ENCODE measurements at places on chromosomes 4 and X.

GRCh38 chr4:148004228-148004857 is 272.5 kb downstream of the ARHGAP10 start:
- no peak for DNase-seq

DNA sequence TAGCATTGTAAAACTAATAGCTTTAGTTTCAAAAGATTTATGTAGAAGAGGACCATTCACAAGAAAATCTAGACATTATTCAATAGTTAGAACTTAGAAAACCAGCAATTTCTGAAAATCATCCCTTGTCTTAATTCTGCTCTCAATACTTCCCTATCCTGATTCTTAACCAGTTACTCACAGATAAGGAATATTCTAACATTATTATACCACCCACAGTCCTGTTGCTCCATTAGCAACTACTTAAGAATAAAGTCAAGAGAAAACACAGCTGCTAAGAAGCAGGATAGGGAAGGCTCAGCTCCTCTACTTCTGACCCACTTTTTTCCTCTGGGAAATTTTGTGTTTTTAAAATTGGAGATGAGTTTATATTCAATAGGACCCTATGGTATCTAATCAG is 47.7 kb downstream of the PHKA1 start:
- no peak for DNase-seq

- peak; percentile 75 for DNase-seq
These were observed 19.1 kb downstream of the SH3BP2 start for GRCh38 chr4:2811830-2812611.

GRCh38 chrX:24034485-24034884 is 7.5 kb upstream of the KLHL15 start:
- DNase-seq = no peak

DNA sequence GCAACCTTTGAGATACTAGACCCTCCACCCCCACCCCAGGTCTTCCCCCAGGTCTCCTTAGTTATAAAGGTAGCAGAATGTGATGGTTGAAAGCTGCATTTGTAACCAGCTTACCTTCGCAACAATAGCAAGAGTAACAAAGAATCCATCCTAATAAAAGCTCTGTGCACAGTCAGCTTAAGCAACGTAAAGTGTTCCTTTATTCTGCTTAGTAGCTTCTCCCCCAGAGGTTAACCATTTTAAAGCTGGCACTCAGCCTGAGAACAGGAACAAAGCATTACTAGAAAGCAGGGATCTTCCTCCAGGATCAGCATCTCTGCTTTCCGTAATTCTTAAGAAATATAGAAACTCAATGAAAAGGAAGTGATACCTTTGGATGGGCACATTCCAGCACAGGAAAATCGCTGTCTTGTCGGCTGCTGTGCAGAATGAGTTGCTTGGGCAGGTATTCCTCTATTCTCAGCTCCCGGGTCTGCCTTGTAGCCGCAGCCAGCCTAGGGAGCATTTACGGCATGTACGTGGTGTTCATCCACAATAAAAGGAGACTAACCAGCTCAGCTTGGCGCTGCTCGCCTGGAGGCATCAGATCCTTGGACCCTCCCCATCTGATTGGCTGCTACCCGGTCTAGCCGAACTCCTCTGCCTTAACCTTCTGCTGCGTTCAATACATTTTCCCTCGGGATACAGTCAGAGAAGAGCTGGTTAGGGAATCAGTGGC is 113.0 kb upstream of the TLR3 start:
- DNase-seq = no peak

DNA sequence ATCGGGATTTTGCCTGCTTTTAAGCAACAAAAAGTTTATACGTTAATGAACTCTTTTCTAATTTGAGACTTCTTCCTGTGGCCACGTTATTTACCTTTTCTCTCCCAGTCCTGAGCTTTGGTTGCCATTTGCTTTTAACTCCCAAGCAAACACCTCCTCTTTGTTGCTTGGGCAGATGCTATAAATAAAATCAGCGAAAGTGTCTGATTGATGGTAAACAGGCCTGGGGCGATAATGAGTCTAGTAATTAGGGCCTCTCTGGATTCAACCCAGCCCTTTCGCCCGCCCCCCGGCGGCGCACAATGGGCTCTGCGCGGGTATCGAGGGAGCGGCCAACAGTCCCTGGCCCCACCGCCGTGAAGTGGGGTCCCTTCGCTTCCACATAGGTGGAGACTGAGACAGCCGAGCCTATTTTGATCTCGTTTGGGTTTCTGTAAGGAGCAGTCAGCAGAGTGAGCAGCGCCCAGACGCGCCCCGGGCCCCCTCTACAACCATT is 790 bp downstream of the CLGN start:
- peak; percentile 55 for DNase-seq

GRCh38 chr4:158610790-158611189 is 60.9 kb downstream of the C4orf46 start:
- no peak for DNase-seq

- peak; percentile 72 for DNase-seq
These were observed 64.8 kb upstream of the STOX2 start for GRCh38 chr4:183840311-183840710.

DNA sequence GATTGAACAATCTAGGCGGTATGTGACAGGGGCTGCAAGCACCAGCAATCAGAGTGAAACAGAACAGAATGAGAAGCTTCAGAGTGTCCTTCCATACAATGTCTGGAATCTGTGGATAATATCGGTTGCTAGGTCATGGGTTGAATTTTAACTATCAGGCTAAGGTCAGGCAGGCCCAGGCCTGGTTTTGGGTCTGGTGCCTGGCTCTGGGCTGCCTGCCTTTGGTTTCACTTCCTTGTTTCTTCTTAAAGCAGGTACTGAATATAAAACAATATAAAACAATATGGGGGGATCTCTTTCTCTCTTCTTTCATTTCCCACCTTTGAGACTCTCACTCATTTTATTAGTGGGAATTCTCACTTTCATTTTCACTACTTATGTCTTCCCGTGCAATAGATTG is 962.0 kb downstream of the CCSER1 start:
- no peak for DNase-seq

DNA sequence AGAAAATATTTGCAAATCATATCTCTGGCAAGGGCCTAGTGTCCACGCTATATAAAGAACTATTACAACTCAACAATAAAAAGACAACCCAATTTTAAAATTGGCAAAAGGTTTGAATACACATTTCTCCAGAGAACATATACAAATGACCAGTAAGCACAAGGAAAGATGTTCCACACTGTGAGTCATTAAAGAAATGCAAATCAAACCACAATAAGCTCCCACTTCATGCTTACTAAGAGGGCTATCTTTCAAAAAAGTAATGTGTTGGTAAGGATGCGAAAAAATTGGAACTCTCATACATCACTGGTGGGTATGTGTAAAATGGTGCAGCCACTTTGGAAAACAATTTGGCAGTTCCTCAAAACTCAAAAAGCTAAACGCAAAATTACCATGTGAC is 884.0 kb upstream of the INTU start:
- DNase-seq = no peak

DNA sequence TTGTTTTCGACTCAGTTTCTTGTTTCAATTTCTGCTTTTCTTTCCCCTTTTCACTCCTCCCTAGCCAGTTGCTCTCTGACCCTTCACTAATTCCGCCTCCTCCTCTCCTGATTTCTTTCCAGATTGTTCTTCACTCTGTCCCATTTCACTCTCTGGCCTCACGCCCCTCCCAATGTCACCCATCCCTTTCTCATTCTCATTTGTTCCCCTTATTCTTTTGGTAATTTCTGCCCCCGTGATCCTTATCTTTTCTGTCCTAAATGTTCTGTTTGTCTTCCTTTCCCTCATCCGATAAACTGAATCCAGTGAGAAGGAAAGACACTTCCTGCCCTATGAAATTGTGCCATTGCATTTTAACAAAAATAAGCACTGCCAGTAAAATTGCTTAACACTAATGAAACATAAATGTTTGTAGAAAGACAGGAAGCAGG is 94.5 kb upstream of the RASGEF1B start:
- no peak for DNase-seq

- DNase-seq = no peak
These were observed 208.9 kb downstream of the FAM47A start for GRCh38 chrX:33923262-33923661.

Measured in iPS-NIHi11 (cell line).